ENCODE measurements at places on chromosomes 3 and 15.

- no peak for DNase-seq
Observed at GRCh38 chr3:139696314-139696604, 18.5 kb upstream of the NMNAT3 start.

GRCh38 chr3:177249203-177249602 lies 51.9 kb upstream of the TBL1XR1 start:
- DNase-seq: no peak

DNA sequence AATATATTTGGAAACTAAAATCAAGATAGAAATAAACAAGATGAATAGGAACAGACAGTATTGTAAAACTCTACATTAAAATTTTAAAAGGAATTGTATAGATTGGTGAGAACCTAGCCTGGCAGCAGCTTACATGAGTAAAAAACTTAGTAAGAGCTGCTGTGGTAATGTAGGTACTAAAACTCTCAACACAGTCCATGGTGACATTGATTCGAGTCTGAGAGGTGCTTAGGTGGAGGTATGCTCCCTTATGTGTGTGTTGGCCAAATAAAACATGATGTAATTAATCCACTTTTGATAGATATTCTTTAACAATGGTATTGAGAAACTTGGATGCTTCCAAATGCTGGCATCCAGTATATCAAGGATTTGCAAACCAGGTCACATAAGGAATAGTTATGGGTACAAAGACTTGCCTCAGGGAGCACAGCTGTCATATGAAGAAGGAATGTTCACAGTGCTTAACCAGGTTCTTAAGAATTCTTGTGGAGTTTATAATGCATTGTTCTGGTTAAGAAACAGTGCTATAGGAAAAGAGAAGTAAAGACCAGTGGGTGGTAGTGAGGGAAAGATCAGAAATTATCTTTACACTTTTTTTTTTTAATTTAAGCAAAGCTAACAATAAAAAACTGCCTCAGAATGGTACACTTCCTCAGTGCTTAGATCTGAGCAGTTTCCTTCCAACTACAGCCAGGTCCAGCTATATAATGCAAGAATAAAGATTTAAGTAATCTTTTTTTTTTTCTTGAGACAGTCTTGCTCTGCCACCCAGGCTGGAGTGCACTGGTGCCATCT lies 24.6 kb upstream of the IL20RB start:
- no peak for DNase-seq

GRCh38 chr3:29083676-29084075 lies 197.2 kb upstream of the RBMS3 start:
- no peak for DNase-seq

DNA sequence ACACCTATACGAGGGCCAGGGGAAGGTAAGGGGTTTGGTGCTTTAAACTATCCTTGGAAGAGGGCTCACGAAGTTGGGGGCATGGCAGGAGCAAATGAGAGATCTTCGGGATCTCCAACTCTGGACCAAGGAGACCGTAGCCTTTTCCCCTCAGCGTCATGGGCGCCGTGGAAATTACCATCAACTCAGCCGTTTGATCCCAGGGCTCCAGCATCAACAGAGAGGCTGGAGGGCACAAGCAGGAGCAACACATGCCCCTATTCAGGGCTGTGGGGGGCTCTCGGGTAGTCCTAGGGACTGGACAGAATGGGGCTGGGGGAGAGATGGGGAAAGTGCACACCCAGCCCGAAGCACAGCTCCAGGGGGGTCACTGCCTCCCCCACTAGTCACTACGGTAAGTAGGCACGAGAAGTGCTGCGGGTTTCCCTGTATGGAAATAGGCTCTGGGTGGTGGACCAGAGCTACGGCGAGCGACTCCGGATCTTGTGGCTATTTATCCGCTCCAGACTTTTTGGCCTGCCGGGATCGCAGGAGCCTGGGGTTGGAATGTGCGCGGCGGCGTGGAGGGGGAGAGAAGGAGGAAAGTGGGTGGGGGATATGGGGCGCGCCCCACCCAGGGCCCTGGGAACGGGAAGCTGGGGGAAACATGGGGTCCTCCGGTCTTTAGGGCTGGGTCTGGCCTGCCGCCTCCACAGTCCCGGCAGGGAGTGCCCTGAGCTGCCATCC lies 539 bp upstream of the LAMB2 start:
- DNase-seq: peak; percentile 76

DNA sequence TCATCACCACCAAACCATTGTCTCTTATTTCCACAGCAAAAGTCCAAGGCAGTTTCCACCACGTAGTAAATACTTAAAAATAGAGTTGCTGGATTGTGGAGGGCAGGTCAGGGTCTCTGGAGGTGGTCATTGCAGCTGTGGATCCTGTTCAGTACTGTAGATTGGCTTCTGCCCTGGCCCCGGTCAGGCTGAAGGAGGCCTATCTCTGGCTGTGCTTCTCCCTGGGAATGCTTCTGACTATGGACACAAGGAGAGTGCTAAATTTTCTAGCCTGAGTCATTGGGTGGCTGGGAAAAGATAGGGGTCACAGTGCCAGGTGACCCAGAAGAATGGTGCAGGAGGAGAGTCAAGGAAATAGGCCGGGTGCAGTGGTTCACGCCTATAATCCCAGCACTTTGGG lies 26.3 kb upstream of the GMPPB start:
- DNase-seq: no peak

DNA sequence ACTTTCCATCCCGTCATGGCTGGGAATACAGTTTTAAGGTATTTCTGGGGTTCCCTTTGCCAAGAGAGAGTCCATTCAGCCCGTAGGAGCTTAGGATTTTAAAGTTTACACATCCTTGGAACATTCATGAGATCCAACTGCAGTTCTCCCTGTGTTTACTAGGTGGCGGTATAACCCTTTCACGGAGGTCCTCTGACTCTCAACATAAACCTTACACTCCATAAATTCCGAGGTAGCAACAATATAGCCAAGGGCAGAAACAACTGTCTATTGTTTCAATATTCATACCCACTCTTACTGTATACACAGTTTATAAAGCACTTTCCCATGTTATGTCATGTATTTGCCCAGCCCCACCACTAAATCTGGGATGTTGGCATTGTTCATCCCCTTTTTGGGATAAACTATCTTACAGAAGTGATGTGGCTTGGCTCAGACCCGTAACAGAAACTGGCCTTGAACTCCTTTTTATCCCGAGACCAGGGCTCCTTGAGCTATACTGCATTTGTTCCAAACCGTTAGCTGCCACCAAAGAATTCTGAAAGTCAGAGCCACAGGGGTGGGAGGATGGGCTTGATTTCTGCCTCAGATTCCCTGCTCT lies 69.2 kb upstream of the COL6A5 start:
- no peak for DNase-seq

DNA sequence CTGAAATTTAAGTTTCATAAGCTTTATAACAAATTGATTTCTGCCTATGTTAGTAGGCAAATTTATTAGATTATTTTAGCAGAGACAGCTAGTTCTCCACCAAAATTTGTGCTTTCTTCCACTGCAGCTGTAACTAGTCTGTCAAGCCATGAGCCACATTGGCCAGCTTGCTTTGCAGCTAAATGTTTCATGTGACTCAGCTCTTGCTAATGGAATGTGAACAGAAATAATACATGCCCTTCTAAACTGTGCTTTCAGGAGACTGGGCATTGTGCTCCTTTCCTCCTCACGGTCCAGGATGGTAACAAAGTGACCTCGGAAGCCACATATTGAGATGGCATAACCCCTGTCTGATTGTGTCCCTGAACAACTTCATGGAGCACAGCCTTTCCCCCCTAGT lies 51.3 kb upstream of the KPNA4 start:
- DNase-seq: no peak

- no peak for DNase-seq
Observed at GRCh38 chr3:72990701-72991395, 5.8 kb upstream of the PPP4R2 start.

DNA sequence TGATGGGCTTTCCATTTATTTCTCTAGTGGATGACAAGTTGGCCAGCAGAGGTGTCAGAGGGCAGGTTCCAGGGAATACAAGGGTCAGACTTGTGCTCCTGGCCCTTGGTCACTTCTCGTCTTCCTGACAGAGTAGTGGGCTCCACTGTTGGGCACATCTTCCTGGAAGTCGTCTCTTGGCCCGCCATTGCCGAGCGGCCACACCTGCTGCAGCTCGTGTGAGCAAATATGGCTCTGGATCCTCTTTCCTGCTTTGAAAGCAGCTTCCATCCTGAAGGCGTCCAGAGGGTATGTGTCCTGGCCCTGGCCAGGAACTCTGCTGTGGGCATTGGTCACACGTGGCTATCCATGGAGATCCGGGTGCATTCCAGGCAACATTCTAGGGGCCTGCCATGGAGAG lies 100.2 kb downstream of the SNRPN start:
- no peak for DNase-seq

GRCh38 chr15:67618297-67618696 lies 75.8 kb downstream of the MAP2K5 start:
- DNase-seq: no peak

DNA sequence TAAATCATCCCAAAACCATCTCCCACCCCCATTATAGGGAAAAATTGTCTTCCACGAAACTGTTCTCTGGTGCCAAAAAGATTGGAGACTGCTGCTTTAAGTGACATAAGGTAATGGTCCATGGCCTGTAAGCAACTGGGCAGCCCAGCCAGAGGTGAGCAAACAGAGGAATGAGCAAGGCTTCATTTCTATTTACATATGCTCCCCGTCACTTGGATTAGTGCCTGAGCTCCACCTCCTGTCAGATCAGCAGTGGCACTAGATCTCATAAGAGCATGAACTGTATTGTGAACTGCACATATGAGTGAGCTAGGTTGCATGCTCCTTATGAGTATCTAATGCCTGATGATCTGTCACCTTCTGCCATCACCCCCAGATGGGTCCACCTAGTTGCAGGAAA lies 1159.8 kb upstream of the ALCAM start:
- no peak for DNase-seq

GRCh38 chr3:106457281-106458180 lies 588.7 kb upstream of the CBLB start:
- DNase-seq: no peak

DNA sequence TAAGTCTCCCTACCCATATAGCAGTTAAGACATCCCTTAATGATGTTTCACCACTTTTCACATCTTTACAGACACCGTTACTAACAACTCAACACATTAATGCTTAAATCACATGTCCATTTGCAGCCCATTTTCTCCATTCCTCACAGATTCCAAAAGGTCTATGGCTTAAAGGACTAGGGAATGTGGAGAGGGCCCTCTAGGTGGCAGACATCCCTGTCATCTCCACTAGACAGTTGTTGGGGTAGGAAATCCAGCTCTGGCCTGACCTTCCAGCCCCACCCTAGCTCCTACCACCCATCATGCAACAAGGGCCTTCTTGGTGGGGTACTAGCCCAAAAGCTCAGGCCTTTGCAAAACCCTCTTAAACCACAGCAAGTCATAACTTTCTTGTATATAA lies 25.2 kb downstream of the CPEB1 start:
- DNase-seq: no peak

GRCh38 chr3:80247766-80248165 lies 480.0 kb upstream of the ROBO1 start:
- DNase-seq: no peak

DNA sequence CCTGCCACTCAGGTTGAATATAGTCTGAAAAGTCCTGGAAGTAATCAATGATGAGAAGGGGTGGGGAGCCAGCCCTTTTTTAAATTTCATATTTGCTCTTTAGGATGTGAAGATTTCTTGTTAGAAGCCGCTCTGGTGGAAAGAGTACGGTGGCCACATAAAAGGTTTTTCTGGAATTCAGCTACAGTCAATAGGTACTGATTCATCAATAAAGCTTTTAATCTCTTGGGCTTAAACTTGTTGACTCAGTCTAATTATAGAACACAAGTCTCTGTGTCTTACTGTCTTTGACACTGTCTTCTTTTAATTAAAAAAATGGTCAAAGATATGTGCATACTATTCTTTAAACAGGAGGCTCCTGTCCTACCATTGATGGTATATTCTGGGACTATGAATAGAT lies 99.9 kb upstream of the TP63 start:
- DNase-seq: no peak

GRCh38 chr3:64518496-64518895 lies 169.3 kb downstream of the ADAMTS9 start:
- no peak for DNase-seq

GRCh38 chr3:45595364-45596195 lies 1.0 kb downstream of the LIMD1 start:
- no peak for DNase-seq

- DNase-seq: no peak
Observed at GRCh38 chr15:100875495-100875894, 4.1 kb upstream of the ALDH1A3 start.

DNA sequence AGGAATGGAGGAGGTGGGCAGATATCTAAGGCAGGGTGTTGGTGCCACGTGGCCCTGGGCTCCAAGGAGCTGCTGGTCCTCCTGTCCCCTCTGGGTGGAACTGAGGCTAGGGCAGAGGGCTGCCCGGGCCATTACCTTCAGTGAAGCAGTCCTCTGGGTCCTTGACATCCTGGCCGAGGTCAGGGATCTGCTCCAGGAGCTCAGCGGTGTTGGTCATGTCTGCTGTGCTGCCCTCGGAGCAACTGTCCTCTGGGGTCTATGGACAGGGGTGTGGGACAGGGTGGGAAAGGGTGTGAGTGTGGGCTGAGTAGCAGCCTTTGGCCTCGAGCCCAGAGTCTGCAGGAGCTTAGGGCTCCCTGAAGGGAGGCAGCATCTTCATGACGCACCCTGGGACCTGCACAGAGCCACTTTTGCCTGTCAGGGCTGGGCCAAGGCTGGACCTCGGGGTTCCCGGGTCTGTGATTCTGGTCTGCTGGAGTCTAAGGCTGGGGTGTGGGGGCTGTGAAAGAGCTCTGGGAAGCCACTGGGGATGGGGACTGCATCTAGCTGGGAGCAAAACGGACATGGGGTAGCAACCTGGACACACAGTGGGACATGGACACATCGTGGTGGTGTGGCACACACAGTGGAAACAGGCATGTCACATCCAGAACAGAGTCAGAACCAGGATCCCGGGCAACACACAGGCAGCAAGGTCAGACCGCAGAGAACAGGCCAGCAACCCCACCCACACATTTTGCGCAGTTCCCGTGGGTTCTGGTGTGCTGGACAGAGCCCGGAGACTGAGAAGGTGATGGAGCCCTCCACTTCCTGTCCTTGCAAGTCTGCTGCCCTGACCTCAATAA lies 72.7 kb downstream of the SCN5A start:
- DNase-seq: no peak

- DNase-seq: no peak
Observed at GRCh38 chr3:32832193-32832592, 14.4 kb downstream of the TRIM71 start.

- no peak for DNase-seq
Observed at GRCh38 chr3:157865352-157866000, 240.7 kb downstream of the SHOX2 start.

GRCh38 chr15:92277776-92278175 lies 115.9 kb upstream of the ST8SIA2 start:
- DNase-seq: no peak

DNA sequence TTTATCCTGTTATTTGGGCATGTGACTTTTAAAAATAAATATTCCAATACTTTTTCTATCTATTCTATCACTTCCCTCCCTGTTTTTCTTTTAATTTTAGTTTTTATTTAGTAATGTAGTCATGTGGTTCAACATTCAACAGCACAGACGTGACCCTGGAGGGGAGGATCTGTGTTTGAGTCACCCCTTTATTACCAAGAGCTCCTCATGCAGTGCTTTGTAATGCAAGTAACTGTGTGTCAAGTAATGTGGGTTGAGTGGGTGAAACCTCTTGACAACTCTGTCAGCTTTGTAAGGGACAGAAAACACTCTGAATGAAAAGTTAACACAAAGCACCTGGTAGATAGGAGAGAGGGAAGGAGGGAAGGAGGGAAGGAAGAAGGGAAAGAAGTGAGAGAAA lies 89.7 kb upstream of the FGF12 start:
- no peak for DNase-seq

- DNase-seq: no peak
Observed at GRCh38 chr3:60456180-60456579, 795.1 kb downstream of the FHIT start.
